Dermis blood vessel endothelial cell (primary cell): ENCODE measurements at places on chromosomes 7 and 10.

- no peak for DNase-seq
Measured at GRCh38 chr10:122363311-122363710, 11.2 kb upstream of the PLEKHA1 start.

- DNase-seq, result no peak
Measured at GRCh38 chr7:152052771-152053170, 27.3 kb downstream of the GALNT11 start.

- no peak for DNase-seq
Measured at GRCh38 chr7:153407291-153408046, 644.7 kb upstream of the DPP6 start.

GRCh38 chr10:76284351-76284750 lies 852.9 kb downstream of the LRMDA start:
- no peak for DNase-seq

DNA sequence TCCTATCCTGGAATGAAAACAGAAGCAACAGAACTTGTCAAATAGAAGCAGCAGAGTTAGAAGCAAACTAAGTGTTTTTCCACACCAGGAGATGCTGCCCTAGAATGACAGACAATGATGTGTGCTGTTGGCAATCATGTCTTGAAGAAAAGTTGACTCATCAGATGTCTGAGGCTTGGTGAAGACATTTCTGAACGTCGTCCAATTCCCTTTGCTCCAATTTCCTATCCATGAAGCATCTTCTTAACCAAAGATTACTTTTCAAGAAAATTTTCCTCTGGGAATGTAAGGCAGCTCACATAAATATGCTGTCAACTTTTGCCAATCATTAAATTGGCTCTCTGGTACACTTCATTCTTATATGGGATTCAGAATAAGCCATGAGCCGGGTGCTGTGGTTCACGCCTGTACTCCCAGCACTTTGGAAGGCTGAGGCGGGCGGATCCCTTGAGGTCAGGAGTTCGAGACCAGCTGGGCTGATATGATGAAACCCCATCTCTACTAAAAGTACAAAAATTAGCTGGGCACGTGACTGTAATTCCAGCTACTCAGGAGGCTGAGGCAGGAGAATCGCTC lies 34.6 kb downstream of the MALSU1 start:
- peak; percentile 78 for DNase-seq

- no peak for DNase-seq
Measured at GRCh38 chr10:34649385-34649784, 165.7 kb downstream of the PARD3 start.

- peak; percentile 93 for DNase-seq
Measured at GRCh38 chr7:151736403-151736909, 140.5 kb downstream of the PRKAG2 start.

DNA sequence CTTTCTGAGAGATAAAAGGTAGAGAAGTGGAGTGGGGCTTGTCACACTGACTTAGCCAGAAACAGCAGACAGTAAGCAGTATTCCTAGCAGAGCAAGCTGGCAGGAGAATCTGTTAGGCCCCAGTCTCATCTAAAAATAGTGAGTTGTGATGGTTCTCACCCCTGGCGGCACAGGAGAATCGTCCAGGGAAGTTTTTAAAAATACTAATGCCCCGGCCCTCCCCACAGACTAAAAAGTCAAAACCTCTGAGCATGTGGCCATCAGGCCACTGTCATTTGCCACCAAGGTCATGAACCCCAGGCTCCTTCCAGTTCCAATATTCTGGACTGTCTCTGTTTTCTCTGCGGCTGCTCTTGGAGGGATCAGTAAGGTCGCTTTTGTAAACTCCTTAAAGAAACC lies 34.0 kb downstream of the LYZL1 start:
- no peak for DNase-seq

- no peak for DNase-seq
Measured at GRCh38 chr10:15451137-15452094, 80.3 kb upstream of the FAM171A1 start.

DNA sequence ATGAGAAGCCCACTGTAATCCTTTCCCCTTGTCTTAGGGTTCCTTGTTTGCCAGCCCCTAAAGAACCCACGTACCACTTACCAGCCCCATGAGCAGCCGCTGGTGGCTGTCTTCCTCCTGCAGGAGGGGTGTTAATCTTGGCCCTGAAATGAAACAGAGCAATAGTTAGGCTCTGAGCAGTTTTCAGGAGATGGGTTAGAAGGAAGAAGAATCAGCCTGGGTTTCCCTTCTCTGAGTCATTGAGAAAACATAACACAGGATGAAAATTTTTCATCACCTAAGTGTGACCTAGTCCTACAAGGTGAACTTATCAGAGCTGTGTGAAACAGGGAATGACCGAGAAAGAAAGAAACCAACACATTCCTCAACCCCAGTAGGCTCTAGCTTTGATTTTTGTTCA lies 90.0 kb downstream of the GSAP start:
- DNase-seq, result peak; percentile 36

DNA sequence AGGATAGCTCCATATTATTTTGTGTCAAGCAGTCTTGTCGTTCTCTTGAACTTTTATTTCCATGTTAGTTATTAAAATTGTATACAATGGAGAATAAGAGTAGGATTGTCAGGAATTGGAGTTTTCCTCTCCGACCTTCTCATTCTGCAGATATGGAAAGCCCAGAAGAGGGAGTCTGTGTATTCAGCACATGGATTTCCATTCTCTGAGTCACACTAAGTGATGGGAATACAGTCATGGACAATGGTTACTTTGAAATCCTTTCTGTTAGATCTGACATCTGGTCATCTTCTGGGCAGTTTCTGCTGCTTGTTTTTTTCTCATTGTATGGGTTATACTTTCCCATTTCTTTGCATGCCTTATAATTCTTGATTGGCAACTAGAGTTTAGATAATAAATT lies 5.0 kb upstream of the TASOR2 start:
- DNase-seq, result no peak

- DNase-seq, result no peak
Measured at GRCh38 chr7:136070736-136071505, 93.8 kb upstream of the MTPN start.

GRCh38 chr10:12484941-12485805 lies 135.8 kb downstream of the CAMK1D start:
- DNase-seq, result no peak

- no peak for DNase-seq
Measured at GRCh38 chr10:51867956-51868355, 168.6 kb upstream of the CSTF2T start.

- DNase-seq, result no peak
Measured at GRCh38 chr7:82384779-82385178, 58.8 kb downstream of the CACNA2D1 start.

DNA sequence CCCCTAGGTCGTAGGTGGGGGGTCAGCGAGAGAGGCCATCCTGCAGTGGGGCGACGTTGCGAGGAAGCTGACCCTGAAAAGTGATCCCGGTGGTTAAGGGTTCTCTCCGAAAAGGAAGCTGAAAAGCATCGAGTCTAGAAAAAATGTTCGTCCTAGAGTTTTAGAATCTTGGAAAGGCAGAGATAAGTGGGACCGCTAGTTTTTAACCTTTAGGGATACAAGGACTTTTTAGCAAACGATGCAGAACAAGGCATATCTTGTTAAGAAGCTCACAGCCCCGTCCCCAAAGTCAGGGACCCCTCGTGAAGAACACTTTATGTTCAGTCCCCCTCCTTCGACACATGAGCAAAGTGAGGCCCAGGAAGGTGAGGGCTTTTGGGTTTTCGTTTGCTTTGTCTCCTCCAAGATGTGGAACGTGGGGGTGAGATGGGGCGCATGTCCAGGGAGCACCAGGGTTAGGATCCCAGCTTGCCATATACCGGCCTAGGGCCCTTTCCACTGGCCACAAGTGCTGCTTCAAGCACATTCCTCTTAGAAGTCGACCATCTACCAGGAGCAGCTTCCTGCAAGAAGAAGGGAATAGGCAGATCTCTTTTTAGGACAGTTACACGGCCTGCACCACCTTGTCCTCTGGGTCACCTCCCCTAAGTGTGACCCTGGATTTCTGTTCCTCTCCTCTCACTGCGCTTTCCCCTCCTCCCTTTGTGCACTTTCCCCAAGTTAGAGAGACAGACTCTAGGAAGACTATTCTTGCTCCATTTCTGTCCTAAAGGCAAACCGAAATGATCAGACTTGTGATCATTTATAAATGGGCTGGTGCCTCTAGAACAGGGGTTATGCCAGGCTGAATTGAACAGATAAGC lies 969 bp downstream of the SLC35G1 start:
- peak; percentile 8 for DNase-seq

- no peak for DNase-seq
Measured at GRCh38 chr10:19651549-19651948, 164.7 kb upstream of the PLXDC2 start.

DNA sequence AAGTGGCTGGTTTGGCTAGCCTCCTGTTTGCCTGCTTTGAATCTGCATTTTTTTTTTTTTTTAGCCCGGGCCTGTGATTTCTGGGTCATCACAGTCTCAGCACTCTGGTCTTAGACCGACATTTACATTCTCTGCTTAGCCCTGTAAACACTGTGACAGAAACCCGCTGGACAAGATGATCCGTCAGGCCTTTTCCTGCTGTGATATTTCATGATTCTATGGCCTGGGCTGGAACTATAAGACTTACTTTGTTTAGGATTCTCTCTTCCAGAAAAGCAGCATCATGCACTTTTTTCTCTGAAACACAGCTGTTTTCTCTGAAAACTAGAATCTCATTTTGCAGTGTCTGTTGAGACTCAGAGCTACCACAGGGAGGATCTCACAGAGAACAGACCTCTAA lies 705.5 kb downstream of the GRID1 start:
- DNase-seq, result no peak

- DNase-seq, result no peak
Measured at GRCh38 chr10:64505501-64505900, 984.3 kb downstream of the REEP3 start.
